ENCODE measurements at places on chromosomes 5 and 9.

DNA sequence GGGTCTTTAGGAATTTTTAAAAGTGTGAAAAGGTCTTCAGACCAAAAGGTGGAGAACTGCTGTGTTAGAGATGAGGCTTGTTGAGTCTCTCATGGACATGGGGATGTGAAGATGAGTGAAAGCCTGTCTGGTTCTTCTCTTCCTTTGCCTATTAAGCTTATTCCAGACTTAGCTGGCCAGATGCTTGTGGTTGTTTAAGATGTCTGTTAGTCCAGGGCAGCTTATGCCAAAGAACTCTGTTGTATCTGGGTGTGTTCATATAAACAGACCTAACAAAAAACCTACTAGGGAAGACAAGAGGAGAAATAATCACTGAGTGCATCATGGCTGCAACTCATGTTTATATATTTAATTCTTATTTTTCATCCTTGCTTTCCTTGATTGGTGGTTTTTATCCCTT, 57.5 kb upstream of the NCS1 start:
- DNase-seq = peak; percentile 37

DNA sequence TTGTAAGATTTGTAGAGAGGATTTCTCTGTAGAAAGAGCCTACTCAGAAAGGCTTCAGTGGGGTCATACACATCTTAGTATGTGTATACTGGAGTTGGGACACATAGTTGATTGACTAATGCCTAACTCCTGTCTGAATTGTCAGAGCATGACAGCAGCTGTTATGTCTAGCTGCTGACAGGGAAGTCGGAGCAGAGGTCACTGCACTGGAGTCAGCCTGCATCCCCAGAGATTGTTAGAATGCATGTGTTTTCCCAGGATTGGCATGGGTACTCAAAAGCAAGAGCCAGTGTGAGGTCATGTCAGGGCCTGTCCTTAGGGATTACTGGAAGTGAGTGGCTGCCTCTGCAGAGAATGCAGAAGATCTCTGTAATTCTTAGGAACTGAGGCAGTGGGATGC, 82.7 kb downstream of the ITGA1 start:
- peak; percentile 8 for DNase-seq

- peak; percentile 88 for DNase-seq
Observed at GRCh38 chr5:132009706-132010405, 1.6 kb downstream of the ACSL6 start.

GRCh38 chr5:16579142-16579847, 37.5 kb downstream of the RETREG1 start:
- DNase-seq = no peak

Data from NCI-H524 (cell line).